ENCODE measurements at places on chromosomes 6 and 20.

- no peak for DNase-seq
These were observed 107.7 kb upstream of the RALGAPA2 start for GRCh38 chr20:20820104-20820503.

DNA sequence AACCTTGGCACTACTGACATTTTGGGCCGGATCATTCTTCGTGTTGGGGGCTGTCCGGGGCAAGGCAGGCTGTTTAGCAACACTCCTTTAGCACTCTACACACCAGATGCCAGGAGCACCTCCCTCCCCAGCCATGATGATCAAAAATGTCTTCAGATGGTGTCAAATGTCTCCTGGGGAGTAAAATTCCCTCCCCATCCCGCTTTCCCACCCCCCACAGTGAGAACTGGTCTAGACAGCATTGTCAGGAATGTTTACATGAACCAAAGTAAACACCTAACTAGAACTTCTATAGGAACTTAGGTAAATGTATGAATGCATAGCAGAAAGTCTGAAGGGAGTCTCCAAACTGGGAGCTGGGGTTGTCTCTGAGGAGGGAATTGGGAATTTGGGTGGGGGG lies 70.0 kb upstream of the TOP1 start:
- no peak for DNase-seq

GRCh38 chr6:1399085-1399780 lies 9.9 kb downstream of the FOXF2 start:
- DNase-seq = no peak

GRCh38 chr6:13025893-13026499 lies 302.3 kb downstream of the TBC1D7 start:
- DNase-seq = no peak

- no peak for DNase-seq
These were observed 60.3 kb upstream of the PTPN1 start for GRCh38 chr20:50449738-50450492.

DNA sequence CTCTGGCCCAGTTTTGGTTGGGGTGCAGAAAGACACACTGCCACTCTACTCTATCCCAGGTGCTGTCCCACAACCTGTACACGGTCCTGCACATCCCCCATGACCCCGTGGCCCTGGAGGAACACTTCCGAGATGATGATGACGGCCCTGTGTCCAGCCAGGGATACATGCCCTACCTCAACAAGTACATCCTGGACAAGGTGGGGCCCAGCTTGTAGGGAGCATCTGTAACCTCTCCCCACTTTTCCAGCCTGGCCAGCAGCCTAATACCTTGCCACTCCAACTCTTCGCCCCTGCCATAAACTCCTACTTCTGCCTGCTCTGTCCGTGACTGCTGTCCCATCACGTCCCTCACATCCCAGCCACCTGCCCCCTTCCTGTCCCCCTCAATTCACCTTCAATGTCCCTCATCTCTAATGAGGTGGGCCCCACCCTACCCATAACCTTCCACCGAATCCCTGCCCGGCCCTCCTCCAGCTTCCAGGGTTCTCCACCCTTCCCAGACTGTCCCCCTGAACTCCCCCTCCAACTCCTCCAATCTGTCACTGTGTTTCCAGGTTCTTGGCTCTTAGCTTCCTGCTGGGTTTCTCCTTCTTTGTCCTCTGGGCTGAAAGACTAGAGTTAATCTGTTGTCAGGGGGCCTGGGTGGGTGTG lies 12.1 kb downstream of the DEF6 start:
- DNase-seq = no peak

DNA sequence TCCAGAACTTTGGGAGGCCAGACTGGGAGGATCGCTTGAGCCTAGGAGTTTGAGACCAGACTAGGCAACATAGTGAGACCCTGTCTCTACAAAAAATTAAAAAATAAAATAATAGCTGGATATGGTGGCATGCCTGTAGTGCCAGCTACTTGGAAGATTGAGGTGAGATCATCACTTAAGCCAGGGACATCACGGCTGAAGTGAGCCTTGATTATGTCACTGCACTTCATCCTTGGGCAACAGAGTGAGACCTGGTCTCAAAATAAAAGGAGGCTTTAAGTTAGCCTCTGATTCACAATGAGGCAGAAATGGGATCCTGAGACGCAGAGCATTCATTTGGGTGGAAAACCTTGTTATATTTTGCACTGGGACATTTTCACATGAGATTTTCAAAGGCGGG lies 57.0 kb downstream of the TULP4 start:
- DNase-seq = no peak

DNA sequence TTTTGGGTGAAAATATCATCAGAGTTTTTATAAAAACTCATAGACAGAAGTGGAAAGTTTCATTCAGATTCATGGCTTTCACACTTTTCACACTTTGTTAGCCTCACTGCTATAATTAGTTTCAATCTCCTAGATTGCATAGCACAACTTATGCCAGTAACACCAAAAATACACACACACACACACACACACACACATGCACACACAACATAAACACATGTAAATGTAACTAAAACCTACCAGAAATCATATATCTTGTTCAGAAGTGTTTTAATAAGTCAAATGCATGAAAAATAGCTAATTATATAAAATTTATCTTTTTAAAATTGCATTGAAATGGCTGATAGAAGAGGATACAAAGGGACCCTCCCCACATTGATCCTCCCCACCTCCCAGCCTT lies 347.8 kb upstream of the SLC35B3 start:
- DNase-seq = no peak

GRCh38 chr6:158255989-158256601 lies 56.2 kb upstream of the TULP4 start:
- DNase-seq = no peak

GRCh38 chr6:165714907-165715306 lies 51.9 kb upstream of the PDE10A start:
- no peak for DNase-seq

DNA sequence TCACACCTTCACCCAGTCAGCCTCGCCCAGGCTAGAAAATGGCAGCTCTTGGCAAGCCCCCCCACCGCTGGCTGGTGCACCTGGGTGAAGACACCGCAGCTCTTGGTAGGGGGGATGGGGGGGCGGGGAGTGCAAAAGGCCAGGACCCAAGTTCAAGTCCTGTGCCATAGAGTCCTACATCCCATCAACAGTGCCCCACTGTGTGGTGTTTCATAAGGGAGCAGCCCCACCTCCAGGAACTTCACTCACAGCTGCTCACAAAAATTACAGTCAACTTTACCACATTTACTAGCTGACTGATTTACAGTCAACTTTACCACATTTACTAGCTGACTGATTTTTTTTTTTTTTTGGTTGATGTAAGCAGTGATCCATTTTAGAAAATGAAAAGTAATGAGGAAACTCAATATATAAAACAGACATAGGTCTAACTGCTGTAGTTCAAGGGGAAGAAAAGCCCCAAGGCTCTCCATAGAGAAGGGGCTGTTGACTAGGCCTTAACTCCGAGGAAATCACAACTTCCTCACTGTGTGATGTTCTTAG lies 208.9 kb upstream of the SNX9 start:
- DNase-seq = no peak

DNA sequence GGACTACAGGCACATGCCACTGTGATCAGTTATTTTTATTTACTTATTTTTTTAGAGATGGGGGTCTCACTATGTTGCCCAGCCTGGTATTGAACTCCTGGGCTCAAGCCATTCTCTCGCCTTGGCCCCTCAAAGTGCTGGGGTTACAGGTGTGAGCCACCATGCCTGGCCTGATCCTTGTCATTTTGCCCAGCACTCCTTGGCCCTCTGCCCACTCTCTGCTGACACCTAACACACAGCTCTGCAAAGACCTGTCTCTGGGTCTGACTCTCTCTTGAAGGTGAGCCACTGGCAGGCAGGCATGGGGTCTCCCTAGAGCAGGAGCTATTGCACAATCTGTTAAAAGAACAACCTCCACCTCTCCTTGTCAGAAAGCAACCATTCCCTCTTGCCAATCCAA lies 155.6 kb downstream of the ZFP64 start:
- no peak for DNase-seq

Data from activated gamma-delta T cell treated with anti-CD3 and anti-CD28 coated beads, Interleukin-2, amount 50 U/mL, for 16 hours (primary cell).